ENCODE measurements at places on chromosomes 6 and 20.

- DNase-seq = no peak
These were observed 362.9 kb downstream of the ZFAND3 start for GRCh38 chr6:38182426-38182825.

DNA sequence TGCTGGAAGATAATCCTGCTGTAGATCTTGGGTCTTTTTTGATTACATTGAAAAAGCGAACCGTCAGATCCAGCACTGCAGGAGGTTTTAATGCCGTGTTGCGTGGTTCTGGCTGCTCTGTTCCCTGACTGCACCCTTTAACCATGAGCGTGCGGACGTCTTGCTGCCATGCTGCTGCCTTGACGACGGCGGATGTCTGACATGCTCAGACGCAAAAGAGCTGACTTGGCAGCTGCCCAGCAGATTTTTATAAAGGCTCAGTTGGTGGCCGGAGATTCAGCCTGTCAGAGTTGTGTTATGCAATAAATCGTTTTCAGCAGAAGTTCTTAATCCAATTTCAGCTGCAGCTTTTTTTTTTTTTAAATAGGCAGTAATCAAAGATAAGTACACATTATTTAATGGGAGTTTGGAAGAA is 119.4 kb downstream of the JARID2 start:
- peak; percentile 27 for DNase-seq

GRCh38 chr6:109508166-109508860 is 25.3 kb upstream of the ZBTB24 start:
- no peak for DNase-seq

- DNase-seq = no peak
These were observed 54.6 kb downstream of the RPP21 start for GRCh38 chr6:30399390-30400058.

Data from effector CD8-positive, alpha-beta T cell (primary cell).